ENCODE measurements at places on chromosomes 1 and 21.
A peak's percentile ranks its signal among the peaks of the same experiment; 100 is the strongest.

DNA sequence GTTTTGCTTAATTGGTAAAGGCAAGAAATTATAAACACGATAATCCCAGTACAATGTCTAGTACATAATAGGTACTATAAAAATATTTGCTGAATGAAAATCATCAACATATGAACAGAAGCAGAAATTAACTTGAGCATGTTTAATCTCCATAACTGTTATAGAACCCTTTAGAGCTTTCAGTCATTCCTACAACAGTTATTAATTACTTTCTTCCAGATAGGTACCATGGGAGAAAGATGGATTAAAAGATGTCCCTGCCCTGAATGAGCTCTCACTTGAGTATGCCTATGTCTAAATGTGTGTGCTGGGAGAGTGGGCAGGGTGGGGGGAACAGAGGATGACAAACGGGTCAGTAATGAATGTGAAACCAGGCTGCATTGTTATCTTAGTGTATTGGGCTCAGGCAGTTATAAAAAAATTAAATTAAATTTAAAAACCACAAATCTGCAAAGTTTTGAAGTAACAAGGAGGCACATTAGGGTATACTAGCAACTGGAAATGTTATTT, 2.4 kb downstream of the EPS15 start:
- DNase-seq = no peak

DNA sequence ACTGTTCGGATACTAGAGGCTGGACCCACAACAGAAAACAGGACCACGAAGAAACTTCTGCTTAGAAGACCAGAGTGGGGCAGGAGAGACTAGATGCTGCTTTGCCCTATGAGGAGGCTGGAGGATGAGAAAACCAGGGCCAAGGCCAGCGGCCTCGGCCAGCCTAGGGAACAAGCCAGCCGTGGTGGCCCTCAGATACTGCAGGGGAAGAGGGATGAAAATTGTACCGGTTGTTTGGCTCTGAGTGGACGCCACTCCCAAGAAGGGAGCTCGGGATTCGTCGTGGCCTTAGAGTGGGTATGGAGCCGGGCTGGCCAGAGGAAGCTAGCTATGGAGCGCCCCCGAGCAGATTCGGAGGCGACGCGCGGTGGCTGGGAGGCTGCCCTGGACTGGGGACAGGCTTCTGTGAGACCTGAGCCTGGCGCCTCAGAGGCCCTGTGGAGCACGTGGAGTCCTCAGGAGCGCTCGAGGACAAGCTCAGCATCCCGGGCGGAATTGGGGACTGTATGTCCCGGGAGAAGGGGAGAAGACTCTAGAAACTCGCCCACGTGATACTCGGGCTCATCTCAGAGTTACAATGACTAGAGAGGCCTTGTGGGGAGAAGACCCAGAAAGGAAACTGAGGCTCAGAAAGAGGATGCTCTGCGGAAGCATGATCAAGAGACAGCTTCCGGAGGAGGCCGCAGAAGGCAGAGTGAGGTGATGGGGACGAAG, 2.8 kb downstream of the PRRX1 start:
- peak; percentile 70 for DNase-seq

GRCh38 chr1:157287462-157287861, 149.3 kb upstream of the ETV3 start:
- no peak for DNase-seq

- DNase-seq = no peak
Observed at GRCh38 chr1:182625719-182626504, 21.7 kb upstream of the RGS16 start.

GRCh38 chr1:61173118-61173517, 90.8 kb downstream of the NFIA start:
- DNase-seq = no peak

GRCh38 chr1:200223207-200223606, 186.6 kb downstream of the ZNF281 start:
- DNase-seq = no peak

- DNase-seq = no peak
Observed at GRCh38 chr1:31976401-31976800, 37.3 kb upstream of the KHDRBS1 start.
